ENCODE measurements at places on chromosomes 1 and 21.

DNA sequence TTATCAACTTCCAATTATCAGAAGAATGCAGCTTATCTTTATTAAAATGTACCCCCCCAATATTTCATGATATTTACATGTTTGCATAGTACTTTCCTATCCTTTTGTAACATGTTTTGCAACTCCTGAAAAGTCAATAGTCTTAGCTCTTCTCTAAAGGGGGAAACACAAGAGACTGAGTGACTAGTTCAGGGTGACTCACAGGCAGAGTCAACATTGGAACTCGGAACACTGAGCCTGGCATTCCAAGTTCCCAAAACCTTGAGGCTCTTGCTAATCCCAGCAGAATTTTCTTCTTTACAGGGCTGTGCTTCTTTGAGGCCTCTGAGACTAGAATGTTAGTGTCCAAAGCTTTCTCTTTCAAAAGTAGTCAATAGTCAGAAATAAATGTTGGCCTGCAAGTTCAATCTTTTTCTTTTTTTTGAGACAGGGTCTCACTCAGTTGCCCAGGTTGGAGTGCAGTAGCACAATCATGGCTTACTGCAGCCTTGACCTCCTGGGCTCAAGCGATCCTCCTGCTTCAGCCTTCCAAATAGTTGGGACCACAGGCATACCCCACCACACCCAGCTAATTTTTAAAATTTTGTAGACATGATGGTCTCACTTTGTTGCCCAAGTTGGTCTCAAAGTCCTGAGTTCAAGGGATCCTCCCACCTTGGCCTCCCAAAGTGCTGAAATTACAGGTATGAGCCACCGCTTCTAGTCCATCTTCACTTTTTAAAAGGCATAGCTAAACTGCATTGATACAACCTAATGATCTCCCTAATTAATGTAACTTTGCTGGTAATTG is 37.5 kb downstream of the ZNF281 start:
- no peak for DNase-seq

DNA sequence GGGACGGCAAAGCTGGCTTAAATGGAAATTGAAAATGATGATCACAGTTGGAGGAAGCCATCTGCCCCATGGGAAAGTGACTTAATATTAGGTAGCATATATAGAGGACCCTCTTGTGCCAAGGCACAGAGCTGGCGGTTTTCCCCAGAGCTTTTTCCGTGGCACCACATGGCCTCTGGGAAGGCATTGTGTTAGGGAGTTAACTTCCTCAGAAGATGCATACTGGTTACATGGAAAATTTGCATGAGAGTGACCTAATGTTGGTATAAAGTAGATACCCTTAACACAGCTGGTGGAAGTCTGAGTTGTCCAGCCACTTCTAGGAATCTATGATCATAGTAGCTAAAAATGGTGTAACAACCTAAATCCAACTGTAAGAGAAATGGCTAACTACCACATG is 27.3 kb downstream of the CAP1 start:
- no peak for DNase-seq

DNA sequence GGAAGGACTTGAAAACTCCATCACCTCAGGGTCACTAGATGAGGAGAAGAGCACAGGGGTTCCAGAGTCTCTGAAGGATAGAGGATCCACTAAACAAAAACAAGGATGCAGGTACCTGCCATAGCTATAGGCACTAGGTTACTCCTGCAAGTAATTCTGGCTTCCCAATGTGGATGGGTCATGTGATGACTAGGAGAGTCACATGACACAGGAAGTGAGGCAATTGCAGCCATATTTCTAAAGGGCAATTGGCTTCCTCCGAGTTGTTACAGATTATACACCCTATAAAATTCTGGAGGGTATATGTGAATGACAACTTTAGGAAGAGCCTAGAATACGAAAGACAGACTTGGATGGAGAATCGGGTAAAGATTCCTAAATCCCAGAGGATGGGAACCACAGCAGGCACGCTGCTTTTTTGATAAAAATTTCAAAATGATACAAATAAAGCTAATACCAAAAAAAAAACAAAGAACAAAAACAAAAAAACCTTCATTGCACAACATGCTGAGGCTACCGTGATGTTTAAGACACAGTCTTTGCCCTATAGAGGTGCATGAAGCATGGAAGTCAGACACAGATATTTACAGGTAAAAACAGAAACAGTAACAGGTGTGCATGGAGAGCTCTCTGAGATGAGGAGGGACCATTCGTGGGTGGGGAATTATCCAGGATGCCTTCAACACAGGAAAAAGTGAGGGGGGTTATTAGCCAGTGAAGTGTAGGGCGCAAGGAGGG is 10.5 kb downstream of the MTX1 start:
- no peak for DNase-seq

DNA sequence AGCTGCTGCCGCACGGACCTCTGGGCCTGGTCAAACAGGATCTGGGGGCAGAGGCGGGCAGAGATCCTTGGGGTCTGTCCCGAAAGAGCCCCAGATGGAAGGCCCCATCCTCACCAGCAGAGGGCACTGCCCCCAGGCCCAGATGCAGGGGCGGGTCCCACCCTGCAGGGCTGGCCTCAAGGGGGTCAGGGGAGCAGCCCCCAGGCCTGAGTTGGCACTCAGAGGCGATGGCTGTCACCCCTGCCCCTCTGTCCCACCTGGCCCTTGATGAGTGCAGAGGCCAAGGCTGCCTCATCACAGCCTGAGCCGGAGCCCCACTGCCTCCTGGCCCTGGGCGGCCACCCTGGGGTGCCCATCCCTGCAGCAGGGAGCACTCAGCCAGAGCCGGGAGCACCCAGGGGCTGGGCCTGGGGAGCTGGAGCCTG is 5.7 kb downstream of the ACAP3 start:
- no peak for DNase-seq

- peak; percentile 44 for DNase-seq
Measured at GRCh38 chr1:4175566-4176405, 275.7 kb upstream of the C1orf174 start.

GRCh38 chr1:47783638-47784496 is 213.3 kb downstream of the TRABD2B start:
- no peak for DNase-seq

GRCh38 chr1:2088458-2088857 is 38.2 kb downstream of the PRKCZ start:
- no peak for DNase-seq

GRCh38 chr1:217140041-217140901 is 417.0 kb upstream of the ESRRG start:
- no peak for DNase-seq

DNA sequence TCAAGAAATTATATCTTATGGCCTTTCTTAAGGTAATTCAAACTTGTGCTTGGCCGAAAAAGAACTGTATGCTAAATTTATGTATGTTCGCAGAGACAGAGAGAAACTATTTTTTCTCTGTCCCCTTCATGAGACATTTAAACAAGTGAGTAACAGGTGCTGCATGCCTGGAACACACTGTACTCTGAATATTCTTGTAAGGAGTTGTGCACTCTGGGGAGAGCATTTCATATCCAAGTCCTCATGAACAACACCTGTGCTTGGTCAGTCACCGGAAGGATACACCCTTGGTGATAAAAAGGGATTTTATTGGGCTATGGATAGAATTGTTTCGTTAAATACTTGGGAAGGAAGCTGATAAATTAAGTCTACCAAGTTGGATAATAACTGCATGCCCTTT is 220.8 kb upstream of the NRIP1 start:
- no peak for DNase-seq

DNA sequence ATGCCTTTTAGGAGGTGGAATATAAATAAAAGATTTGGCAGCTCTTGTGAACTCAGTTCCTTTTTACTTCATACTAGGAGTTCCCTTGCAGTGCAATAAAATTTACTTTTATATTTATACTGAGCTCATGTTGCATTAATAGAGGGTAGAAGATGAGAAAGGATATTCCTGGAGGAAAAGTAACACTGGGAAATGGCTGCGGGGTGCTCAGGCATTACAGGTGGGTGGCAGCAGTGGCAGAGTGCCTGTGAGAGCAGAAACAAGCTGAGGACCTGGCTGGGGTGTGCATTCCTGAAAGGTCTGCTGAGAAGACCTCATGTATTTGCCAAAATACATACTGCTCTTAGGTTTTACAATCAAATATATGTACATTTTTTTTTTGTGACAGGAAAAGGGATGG is 126.9 kb downstream of the COQ8A start:
- no peak for DNase-seq

DNA sequence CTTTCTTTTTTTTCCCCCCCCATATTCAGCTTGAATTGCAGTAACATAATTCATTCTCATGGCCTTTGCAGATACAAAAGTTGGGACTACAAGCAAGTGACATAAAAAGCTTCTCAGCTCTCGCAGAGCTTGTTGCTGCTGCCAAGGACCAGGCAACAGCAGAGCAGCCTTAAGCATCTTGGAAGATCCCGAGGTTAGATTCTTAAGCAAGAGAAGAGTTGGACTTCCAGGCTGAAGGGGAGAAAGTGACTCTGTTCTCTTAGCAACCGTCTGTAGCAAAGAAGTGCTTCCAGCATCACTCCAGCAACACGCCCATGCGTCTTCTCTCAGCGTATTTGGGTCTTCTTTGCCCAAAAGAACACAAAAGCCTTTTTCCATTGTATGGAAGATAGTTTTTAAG is 20.7 kb downstream of the AGT start:
- DNase-seq: no peak

DNA sequence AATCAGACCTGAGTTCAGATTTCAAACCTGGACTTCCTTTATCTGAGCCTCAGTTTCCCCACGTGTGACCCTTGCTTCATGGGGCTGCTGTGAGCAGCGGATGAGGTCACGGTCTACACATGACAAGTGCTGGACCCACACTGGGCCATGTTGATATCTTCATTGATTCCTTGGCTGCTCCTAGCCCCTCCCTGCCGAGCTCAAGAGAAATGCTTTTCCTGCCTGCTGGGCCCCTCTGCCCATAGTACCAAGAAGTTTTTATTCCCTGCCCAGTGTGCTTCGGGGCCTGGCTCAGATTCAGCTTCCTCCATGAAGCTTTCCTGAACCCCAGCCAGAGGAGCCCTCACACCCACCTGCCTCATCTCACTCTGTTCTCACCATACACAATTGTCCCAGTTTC is 181.6 kb downstream of the PTPRU start:
- peak; percentile 20 for DNase-seq

DNA sequence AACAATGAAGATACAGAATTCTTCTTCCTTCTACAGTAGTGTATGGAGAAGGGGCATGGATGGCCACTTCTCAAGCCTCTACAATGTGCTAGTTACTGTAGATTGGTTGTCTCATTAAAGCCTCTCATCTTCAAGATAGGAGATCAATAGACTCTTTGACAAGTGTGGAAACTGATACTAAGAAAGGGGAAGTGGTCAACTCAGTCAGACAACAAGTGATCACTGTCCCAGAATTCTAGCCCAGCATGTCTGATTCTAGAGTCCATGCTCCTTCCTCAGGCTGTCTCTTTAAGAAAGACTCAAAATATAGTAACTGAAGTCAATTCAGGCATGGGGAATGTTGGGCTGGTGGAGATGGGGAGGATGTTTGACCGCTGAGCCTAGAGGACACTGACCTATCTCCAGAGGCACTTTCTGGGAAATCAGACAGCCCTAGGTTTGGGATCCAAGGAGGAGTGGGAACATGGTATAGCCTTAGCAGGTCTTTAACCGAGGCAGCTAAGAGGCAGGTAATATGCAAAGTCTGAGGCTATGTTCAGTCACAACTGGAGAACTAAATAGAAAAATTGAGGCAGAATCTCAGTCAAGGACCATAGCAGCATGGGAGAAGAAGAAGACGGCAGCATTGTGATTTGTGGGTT is 39.3 kb upstream of the EYA3 start:
- no peak for DNase-seq

- no peak for DNase-seq
Measured at GRCh38 chr1:202806845-202807450, 1.3 kb downstream of the KDM5B start.

- peak; percentile 53 for DNase-seq
Measured at GRCh38 chr21:32333953-32334673, 35.5 kb downstream of the MRAP start.

All from cardiac septum (tissue), 1 donor.